ENCODE measurements at places on chromosomes 7 and 10.

DNA sequence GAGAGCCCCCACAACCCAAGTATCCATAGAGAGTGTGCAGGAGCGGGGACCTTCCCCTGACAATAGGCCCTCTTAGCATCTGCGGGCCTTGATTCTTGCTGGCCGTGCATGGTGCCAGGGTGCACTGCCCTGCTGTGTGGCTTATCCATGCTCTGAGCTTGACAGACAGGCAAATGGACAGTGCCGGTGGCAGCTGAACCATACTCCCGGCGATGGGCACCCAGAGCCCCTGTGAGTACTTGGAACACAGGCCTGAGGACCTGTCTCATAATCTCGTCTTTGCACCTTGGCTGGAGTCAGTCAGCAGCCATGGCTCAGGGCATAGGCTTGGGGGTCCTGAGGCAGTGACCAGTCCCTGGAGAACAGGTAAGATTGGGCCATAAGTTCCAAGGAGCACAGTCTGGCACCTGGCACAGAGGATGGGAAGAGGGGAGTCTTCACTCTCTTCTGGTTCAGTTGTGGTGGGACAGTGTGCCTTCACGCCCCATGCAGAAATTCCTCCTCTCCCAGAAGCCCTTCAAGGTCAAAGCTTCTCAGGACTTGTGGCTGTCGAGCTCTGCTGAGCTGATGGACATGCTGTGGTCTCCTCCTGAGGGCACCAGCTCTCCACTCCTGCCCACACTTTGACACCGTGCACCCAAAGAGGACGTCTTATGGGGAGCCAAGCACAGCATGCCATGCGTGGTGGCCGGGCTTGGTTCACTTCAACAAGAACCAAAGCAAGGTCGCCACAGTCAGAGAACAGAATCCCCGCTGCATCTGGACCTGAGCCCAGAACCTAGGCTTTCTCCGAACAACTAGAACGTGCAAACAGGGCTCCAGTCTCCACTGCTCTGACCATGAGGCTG lies 59.4 kb upstream of the CAMK2B start:
- H3K27me3 ChIP-seq: no peaks in the 10 kb centered on the region
- DNase-seq: no peak
- peaks cover 6% of the 10 kb centered on the region for H3K36me3 ChIP-seq
- no peak overlapping the region for H3K4me3 ChIP-seq

- DNase-seq: no peak
- H3K27ac ChIP-seq: no peak overlapping the region
- no peaks in the 10 kb centered on the region for H3K27me3 ChIP-seq
- H3K4me1 ChIP-seq: no peaks in the 10 kb centered on the region
Observed at GRCh38 chr7:108684629-108685028, 115.0 kb downstream of the DNAJB9 start.

DNA sequence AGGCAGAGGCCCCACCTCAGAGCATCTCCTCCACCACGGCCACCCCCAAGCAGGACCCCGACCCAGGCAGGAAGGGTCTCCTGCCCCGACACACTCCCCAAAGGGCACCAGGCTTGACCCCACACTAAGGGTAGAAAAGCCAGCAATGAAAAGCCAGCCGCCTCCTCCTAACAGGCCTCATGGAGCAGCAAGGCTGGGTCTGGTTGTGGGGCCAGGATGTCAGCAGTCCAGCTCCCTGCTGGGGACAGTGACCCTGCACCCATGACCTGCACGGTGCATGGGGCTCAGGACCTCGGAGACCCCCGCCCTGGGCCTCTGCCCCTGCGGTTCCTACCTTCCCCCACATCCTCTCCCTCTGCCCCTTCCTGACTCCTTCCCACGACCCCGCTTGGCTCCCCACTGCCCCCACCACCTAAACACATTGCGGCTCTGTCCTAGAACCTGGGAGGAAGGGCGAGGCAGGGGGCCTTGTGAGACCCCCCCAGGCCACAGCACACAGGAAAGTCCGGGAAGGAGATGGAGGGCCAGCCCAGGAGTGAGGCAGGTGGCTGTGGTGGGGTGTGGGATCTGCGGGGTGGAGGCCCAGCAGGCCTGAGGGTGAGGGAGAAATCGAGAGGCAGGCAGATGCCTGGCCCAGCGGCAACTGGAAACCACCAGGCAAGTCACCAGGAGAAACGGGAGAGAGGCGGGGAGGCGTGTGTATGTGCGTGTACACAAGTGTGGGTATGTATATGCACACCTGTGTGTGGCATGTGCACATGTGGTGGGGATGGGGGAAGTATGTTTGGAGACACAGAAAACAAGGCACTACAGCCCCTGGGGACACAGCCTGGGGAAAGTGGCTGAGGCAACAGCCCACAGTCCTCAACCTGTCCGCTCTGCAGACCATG lies 229.9 kb downstream of the MAD1L1 start:
- no peaks in the 10 kb centered on the region for H3K27me3 ChIP-seq
- H3K27ac ChIP-seq: no peak overlapping the region
- H3K4me3 ChIP-seq: no peak overlapping the region
- DNase-seq: peak; percentile 37
- H3K36me3 ChIP-seq: no peaks in the 10 kb centered on the region
- no peaks in the 10 kb centered on the region for H3K4me1 ChIP-seq

DNA sequence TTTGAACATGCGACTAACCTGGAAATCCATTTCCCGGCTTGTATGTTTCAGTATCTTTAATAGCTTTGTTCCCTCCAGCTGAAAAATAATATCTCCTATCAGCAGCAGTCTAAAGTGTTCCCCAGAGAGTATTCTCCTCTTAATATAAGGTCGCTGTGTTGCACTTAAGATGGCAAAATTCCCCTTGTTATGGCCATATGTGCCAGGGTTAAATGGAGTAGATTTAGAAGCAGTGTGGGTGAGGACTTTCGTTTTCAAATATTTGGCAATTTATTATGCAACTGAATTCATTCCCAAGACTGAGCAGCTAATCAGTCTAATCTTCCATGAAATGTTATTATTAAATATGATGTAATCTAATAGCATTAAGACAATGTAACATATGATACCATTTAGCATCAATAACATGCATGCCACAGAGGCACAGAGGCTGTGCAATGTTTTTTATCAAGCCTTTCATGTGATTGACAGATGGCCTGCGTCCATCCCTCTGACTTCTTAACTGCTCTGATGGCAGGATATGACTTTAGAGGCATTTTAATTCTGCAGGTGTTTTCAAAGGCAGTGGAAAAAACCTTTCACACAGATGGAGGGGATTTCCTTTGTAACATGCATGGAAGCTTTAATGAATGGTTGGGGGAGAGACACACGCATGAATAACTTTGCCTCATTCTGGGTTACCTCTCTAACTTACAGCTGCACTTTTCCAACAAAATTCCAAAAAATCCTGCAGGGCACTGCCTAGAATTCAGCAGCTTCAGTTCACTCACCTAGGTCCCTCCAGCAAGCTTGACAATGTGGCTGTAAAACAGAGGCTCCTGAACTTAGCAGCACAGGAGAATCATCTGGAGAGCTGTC lies 55.1 kb upstream of the ZPBP start:
- H3K27ac ChIP-seq: no peak overlapping the region
- no peaks in the 10 kb centered on the region for H3K4me1 ChIP-seq
- H3K36me3 ChIP-seq: no peaks in the 10 kb centered on the region
- no peak for DNase-seq

DNA sequence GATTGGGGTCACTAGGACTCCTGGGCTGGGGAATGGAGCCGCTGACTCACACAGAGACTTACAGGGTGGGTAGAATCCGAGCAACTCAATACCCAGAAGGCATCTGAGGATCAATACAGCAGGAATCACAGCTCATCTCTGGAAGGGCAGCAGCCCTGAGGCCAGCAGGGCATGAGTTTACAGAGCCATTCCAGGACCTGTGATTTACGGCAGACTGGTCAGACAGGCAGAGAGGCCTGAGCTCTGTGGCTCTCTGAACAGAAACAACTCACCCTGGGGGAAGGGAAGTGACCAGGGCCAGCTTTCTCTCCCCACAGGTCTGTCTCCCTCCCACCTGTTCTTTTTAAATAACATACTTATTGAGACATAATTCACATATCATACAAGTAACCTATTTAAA lies 88.2 kb upstream of the CXCL12 start:
- no peak overlapping the region for H3K27ac ChIP-seq
- no peak for DNase-seq
- H3K4me1 ChIP-seq: no peaks in the 10 kb centered on the region
- no peaks in the 10 kb centered on the region for H3K27me3 ChIP-seq

DNA sequence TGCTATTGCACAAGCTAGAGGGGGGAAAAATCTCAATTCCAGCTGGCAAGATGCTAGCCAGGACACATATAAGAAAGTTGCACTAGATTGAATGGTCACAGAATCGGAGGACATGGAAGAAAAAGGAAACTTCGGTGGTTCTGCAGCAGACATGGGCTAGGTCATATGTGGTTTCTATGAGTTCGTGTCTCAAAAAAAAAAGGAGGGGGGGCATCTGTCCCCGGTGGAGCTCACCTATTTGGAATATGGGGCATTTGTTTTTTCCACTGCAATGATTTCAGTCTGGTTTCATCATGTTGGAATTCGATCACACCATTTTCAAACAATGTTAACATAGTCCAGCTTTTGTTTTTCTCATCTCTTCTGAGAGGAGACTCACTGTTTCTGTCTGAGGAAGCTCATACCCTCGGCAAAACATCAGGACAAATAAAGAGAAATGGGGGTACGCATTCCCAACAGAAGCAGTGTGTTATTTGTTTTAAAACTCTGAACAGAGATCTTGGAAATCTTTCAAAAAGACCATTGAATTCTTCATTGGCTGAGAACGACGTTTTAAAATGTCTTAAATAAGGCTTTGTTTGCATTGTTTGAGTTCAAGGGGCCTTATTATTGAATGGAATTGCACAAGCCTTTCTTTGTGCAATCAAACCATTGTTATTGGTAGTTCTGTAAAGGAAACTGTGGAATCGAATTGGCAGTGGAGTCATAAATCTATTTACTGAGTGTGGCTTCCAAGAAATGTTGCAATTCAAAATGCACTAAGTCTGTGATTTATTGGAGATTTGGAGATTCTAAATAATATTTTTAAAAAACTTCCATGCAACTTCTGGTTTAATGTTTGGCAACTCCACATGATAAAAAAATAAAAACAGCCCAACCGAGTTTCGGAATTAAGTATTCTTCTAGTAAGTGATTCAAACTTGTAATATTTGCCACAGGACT lies 173.2 kb downstream of the RTKN2 start:
- no peak overlapping the region for H3K4me3 ChIP-seq
- H3K36me3 ChIP-seq: peaks cover 46% of the 10 kb centered on the region
- H3K27me3 ChIP-seq: no peaks in the 10 kb centered on the region

GRCh38 chr7:156470399-156471320 lies 169.9 kb upstream of the RNF32 start:
- H3K36me3 ChIP-seq: no peaks in the 10 kb centered on the region
- H3K27me3 ChIP-seq: no peaks in the 10 kb centered on the region
- DNase-seq: no peak
- H3K4me3 ChIP-seq: no peak overlapping the region
- H3K27ac ChIP-seq: no peak overlapping the region

- H3K4me3 ChIP-seq: no peak overlapping the region
- no peaks in the 10 kb centered on the region for H3K27me3 ChIP-seq
- no peaks in the 10 kb centered on the region for H3K4me1 ChIP-seq
- no peak for DNase-seq
- H3K27ac ChIP-seq: no peak overlapping the region
- no peaks in the 10 kb centered on the region for H3K36me3 ChIP-seq
Observed at GRCh38 chr7:117995850-117996650, 122.8 kb upstream of the CTTNBP2 start.

- H3K4me1 ChIP-seq: no peaks in the 10 kb centered on the region
- peaks cover 13% of the 10 kb centered on the region for H3K27me3 ChIP-seq
- H3K36me3 ChIP-seq: no peaks in the 10 kb centered on the region
- H3K4me3 ChIP-seq: no peak overlapping the region
- DNase-seq: no peak
- H3K27ac ChIP-seq: no peak overlapping the region
Observed at GRCh38 chr7:1197997-1198625, 34.6 kb upstream of the UNCX start.

DNA sequence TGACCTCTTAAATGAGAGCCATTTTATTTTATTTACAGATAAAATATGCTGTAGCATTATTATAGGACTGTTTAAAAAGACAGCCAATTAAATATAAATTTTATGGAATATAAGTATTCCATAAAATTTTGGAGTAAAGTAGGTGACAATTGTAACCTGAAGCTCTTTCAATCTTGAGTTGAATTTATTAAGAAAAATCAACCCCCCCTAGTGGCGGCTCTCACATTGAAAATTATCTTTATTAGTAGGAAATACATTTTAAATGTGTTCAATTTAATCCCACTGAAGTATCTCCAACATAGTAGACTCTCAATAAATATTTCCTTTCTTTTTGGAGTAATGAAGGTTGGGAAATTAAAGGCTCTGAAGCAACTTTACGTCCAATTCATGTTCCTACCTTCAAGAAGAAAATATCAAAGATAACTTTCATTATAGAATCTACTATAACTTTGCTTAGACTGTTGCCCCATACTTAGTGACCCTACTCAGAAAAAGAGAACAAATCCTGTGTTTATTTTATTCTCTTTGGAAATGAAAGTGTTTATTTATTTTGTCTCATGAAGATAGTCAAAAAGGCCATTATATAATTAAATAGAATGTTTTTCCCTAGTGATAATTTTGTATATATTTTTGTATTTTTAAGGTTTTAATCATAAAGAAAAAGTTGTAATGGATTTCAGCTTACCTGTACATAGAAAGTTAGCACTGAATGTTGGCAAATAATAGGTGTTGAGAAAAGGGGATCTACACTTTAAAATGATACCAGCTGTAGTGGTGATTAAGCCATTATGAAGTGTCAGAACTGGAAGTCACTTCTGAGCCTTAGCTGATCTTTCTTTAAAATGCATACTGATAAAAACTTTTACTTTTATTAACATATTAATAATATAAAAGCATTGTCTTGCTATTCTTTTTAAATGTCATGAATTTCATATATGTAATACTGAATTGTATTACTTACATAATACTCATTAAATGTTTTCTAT lies 3.3 kb downstream of the AHR start:
- no peaks in the 10 kb centered on the region for H3K36me3 ChIP-seq
- no peak for DNase-seq
- H3K4me3 ChIP-seq: peak overlapping the region; percentile 99
- H3K4me1 ChIP-seq: peaks cover 33% of the 10 kb centered on the region

DNA sequence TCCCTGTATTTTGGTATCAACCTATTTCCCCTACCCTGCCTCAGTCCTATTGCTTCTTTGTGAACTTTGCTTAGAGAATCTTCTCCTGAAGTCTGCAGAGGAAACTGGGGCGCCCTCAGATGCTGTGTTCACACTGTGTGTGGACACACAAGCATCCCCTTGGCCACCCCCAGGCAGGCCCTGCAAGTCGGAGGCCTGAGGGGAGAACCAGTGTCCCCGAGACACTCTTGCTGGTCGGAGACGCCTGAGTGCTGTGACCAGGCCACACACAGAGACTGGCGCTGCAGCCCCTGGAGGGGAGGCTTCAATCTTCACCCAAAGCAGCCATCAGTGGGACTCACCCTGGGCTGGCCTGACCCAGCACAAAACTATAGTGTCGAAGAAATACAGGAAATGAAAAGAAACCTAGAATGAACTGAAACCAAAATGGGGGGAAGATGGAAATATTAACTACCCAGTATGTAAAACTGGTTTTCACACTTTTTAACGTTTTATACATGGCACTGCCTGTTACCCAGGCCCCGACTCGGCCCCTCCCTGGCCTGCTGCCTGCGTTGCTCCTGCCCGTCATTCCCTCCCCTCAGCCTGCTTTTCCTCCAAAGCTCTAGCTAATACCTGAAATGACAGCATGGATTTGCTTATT lies 48.4 kb upstream of the FAM20C start:
- no peaks in the 10 kb centered on the region for H3K36me3 ChIP-seq
- peaks cover 18% of the 10 kb centered on the region for H3K4me1 ChIP-seq

GRCh38 chr7:101671371-101672356 lies 42.6 kb upstream of the MYL10 start:
- no peaks in the 10 kb centered on the region for H3K27me3 ChIP-seq
- no peaks in the 10 kb centered on the region for H3K4me1 ChIP-seq
- H3K36me3 ChIP-seq: no peaks in the 10 kb centered on the region
- no peak overlapping the region for H3K4me3 ChIP-seq
- H3K27ac ChIP-seq: no peak overlapping the region
- DNase-seq: no peak
